ENCODE measurements at places on chromosomes 3 and 15.

DNA sequence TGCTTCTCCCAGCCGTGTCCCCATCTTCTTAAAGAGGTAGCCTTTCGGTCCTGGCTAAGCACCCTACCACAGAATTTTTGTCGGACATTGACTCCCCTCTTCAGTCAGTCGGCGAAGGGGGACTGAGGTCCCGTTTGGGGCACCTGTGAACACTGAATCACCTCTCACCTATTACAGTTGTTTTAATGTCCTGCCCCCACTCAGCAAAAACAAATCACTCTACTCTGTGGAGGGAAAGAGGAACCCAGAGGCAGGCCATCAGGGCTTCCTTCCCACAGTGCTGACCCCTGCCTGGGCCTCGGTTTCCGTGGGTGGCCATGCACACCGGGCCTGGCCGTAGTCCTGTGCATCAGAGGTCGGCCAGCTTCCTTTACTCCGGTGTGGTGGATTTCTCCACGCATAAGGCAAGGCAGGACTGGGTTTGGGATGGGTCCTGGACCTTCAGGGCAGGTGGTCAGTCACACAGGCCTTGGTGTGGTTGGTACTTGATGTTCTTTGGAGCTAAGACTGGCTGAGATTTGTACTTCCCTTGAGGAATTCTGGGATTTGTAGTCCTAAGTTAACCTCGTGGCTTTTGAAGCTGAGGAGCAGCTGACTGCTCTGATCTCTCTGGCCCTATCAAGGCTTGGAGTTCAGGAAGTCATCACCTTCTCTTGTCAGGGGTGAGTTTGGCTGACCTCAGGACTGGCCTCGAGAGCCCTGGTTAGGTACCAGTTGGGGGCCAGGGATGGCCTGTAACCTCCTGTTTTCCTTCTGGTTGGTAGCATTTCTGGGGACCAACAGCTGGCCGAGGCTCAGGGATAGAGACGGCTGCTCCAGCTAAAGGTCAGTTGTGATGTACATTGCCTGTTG lies 627 bp upstream of the FAM131A start:
- DNase-seq, result no peak

DNA sequence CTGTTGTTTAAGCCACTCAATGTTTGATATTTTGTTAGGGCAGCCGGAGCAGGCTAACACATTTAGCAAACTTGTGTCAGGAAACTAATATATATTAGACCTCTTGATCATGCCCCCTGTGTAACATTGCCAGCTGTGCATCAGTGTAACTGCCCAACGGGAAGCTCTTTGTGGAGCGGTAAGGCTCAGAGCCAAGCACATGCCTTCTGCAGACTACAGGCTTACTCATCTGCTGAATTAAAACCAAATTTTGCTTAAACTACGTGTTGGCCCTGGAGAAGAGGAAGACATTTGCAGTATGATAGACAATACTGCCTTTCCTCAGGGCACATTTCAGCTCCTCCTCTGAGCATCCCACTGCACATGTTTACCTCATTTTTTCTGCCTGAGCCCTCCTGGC lies 50.5 kb upstream of the KCNMB2 start:
- no peak for DNase-seq

DNA sequence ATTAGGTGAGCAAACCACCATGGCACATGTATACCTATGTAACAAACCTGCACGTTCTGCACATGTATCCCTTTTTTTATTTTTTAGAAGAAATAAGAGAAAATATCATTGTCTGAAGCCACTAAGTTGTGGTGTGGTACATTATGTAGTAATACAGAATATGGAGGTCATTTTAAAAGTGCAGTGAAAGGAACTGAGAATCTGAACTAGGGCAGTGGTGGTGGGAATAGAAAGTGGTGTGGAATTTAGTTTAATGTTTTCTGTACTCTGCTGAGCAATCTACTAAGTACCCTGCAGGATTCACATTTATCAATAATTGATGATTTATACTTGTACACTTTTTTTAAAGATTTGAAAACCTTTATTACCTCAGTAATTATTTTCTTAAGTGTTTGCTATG lies 283.5 kb downstream of the CHL1 start:
- no peak for DNase-seq

- no peak for DNase-seq
These were observed 6.3 kb upstream of the ATP1B3 start for GRCh38 chr3:141870091-141870687.

DNA sequence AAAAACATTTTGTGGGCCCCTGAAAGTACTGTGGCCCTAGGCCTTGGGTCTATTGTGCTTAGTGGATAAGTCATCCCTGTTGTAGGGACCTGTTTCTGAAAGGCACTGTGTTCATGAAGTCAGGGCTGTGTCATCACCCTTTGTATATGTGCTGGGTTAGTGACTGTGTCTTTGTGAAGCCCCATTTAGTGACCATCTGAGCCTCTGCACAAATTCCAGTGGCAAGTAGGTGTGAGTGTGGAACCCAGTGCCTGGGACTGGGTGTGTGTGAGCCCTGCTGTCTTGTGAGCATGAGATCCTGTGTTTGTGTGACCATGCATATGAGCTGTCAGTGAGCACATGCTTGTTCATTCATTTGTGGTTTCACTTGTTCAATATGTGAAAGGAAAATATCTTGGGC lies 1.2 kb upstream of the HYAL1 start:
- DNase-seq, result no peak
